ENCODE measurements at places on chromosomes 11 and 22.

- DNase-seq = no peak
Observed at GRCh38 chr11:64960719-64961118, 11.2 kb downstream of the MAJIN start.

GRCh38 chr11:13440100-13440855 lies 22.7 kb downstream of the BTBD10 start:
- no peak for DNase-seq

DNA sequence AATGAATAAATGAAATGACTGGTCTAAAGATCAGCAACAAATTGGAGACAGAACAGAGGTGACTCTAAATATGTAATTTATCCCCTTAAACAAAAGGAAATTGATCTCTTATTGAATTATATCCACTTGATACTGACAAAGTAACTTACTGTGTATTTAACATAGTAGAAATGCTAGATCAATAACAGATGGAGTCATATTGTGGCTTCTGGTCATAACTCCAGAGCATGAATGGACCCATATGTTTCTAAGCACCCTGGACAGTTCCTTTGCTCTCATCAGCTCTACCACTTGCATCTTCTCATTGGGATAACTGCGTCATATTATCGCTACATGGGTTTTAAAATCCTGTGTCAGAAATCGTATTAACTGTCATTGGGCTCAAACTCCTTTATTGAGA lies 222.3 kb downstream of the ETS1 start:
- no peak for DNase-seq

DNA sequence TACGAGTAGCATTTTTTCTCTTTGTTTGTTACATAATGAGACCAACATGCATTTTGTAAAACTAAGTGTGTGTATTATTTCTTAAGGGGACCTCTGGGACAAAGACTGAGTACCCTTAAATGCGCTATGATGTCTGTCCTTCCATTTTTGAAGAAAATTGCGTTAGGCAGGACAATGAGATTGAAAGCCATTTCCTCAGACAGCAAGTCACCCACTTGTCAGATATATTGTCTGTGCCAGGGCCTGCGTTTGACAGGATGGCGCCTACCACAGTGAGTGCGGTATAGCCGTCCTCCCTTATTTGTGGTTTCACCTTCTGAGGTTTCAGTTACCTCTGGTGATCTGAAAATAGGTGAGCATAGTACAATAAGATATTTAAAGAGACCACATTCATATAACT lies 2.2 kb downstream of the AP2A2 start:
- no peak for DNase-seq

GRCh38 chr11:83475760-83476159 lies 189.6 kb upstream of the CCDC90B start:
- DNase-seq = no peak

- DNase-seq = no peak
Observed at GRCh38 chr11:95398437-95399112, 167.6 kb upstream of the SESN3 start.

DNA sequence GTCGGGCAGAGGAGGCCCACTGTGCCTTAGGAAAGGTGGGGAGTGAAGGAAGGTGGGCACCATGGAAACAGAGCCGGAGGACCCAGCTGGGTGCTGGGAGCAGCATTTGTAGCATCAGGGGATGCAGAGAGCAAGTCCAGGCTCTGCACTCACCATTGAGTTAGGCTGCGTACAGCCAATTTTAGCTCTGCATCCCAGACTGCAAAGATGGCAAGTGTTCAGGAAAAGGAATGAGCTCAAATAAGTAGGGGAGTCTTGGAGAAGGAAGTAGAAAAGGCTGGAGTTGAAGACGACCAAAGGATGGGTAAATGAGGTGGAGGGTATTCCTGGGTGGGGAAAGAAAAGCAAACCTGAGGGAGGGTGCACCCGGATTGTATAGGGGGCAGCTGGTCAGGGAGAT lies 31.6 kb upstream of the ETS1 start:
- DNase-seq = no peak

GRCh38 chr11:20488352-20488751 lies 100.8 kb downstream of the PRMT3 start:
- DNase-seq = no peak

- DNase-seq = peak; percentile 85
Observed at GRCh38 chr22:50526834-50527801, 1.7 kb upstream of the SCO2 start.

DNA sequence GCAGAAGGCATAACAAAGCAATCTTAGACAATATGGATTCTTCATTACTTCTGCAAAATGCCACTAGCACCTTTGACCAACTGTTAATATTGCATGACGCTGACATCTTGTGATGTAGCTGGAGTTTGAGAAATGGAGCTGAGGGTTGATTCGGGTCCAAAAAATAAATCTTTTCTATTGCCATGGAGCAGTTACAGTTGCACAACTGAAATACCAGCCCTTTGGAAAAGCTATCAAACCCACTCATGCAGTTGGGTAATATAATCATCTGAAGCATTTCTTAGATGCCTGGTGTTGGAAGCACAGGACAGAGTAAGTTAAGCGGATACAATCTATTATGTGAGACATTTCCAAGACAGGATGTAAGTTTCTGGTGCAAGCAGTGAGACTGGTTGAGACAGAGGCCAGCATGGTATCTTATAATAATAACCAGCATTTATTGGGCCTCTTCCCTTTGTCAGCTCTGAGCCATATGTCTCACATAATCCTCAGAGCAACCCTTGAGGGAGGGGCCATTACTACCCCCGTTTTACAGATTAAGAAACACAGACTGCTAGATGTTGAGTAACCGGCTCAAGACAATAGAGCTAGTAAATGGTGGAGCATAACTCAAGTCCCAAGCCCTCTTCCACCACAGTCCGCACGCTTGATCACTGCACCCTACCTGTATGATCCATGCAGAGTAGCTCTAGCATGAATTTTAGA lies 74.9 kb upstream of the CAPRIN1 start:
- no peak for DNase-seq

DNA sequence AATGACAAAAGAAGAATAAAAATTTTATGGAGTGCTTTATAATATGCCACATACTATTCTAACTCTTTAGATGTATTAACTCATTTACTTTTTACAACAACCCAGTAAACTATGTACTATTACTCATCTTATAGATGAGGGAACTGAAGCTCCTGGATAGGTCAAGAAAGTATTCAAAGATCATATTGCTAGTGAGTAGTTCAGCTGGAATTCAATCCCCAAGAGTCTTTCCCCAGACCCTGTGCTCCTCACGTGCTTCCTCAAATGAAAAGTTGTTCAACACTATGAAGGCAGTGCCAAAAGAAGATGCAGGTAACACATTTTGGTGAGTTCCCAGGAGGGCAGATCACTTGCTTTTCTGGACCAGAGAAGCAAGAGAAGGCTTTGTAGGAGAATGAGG lies 46.8 kb downstream of the BTG4 start:
- no peak for DNase-seq

DNA sequence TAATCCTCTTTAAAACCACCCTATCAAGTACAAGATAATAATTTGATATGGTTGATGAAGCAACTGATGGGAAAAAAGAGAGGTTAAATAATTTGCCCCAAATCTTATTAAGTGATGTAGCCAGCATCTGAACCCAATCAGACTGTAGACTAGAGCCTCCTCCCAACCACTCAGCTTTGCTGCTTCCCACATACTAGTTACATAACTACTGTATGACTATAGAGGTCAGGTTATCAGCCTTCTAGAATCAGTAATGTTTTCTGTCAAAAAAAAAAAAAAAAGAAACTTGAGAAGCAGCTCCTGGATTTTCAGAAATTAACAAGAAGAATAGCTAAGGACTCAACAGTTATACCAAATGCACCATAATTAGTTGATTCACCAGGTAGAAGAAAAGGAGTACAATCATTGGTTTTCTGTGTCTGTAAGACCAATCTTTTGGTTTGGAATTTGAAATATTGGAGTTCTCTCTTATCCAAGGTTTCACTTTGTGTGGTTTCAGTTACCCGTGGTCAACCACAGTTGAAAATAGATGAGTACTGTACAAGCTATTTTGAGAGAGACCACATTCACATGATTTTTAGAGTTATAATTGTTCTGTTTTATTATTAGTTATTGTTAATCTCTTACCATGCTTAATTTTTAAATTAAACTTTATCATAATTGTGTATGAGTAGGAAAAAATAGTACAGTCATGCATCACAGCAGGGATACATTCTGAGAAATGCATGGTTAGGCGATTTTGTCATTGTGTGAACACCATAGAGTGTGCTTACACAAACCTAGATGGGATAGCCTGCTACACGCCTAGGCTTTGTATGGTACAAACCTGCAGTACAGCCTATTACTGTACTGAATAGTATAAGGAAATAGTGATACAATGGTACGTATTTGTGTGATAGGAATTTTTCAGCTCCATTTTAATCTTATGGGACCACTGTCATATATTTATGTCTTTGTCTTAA lies 72.2 kb downstream of the PDHX start:
- no peak for DNase-seq

- no peak for DNase-seq
Observed at GRCh38 chr11:36098087-36098486, 154.2 kb downstream of the LDLRAD3 start.

- DNase-seq = no peak
Observed at GRCh38 chr22:45783690-45784089, 112.1 kb downstream of the ATXN10 start.

GRCh38 chr11:69301455-69302401 lies 7.8 kb downstream of the MYEOV start:
- DNase-seq = peak; percentile 80

DNA sequence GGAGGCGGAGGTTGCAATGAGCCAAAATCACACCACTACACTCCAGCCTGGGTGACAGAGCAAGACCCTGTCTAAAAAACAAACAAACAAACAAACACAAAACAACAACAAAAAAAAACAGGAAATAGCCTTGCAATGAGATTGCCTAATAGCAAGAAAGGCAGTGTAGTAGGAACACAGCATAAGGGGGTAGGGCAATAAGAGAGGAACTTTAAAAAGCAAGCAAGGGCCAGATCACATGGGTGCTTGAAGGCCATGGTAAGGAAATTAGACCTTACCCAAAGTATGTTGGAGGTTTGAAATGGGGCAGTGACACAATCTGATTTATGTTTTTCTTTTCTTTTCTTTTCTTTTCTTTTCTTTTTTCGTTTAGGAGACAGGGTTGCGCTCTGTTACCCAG lies 34.7 kb upstream of the NRIP3 start:
- no peak for DNase-seq

GRCh38 chr11:117604336-117604995 lies 192.6 kb downstream of the DSCAML1 start:
- DNase-seq = no peak

DNA sequence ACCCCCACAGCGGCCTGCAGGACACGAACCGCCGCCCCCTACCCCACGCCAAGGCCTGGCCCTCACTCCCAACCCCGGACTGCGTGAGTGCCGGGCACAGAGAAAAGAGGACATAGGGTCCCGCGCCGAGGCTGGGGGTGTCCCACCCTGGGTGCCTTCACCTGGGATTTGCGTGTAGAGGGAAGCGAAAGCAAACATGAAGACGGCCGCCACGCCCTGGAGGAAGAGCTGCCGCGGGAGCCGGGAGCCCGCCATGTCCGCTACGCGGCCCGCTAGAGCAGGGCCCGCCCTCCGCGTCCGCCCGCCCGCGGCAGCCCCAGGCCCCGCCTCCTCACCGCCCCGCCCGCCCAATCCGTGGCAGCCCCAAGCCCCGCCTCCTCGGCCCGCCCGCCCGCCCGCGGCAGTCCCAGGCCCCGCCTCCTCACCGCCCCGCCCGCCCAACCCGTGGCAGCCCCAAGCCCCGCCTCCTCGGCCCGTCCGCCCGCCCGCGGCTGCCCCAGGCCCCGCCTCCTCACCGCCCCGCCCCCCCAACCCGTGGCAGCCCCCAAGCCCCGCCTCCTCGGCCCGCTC lies at the start of gene LMF2:
Gene LMF2, minus strand, starts transcription at position 282 of the 570 bp plus-strand sequence. Its CDS starts 27 bp downstream, at position 255.
- peak; percentile 94 for DNase-seq

GRCh38 chr22:31139866-31140716 lies at the start of gene PLA2G3:
Gene PLA2G3 (minus strand): TSS chr22:31140508. CDS start chr22:31140354, 154 bp downstream.
- peak; percentile 91 for DNase-seq

DNA sequence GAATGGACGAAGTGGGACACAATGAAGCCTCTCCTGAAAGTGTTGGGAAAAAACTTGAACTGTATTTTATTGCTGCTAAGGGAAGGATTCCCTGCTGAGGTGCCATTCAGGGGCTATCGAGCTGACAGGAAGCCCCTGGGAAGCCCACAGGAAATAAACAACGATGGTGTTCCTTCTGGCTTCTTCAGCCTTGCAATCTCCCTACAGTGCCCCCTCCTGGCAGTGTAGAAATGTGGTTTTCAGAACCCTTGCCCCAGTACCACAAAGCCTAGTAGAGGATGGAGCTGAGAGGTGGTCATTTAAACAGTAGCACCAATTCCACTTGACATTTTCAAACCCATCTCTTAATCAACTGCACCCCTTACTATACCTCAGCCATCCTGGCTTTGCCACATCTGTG lies 676.7 kb upstream of the ARHGAP42 start:
- DNase-seq = no peak

- no peak for DNase-seq
Observed at GRCh38 chr11:17371614-17372013, 16.8 kb downstream of the KCNJ11 start.

DNA sequence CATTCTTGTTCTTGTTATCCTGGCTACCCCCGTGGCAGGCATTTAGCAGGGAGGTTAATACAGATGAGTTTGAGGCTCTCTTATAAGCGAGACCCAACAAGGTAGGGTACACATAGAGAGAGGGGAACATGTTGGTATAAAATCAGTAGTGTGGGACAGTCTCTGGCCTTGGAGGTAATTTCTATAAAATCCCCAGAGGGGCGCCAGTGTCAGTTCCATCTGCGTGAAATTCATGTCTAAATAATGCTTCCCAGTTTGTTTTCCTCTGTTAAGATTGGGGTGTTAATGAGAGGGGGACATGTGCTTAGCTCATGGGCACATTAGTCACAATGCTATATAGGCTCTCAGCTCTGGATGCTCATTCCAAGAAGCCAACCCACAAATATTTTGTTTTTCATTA lies 150.7 kb downstream of the MYO18B start:
- no peak for DNase-seq

DNA sequence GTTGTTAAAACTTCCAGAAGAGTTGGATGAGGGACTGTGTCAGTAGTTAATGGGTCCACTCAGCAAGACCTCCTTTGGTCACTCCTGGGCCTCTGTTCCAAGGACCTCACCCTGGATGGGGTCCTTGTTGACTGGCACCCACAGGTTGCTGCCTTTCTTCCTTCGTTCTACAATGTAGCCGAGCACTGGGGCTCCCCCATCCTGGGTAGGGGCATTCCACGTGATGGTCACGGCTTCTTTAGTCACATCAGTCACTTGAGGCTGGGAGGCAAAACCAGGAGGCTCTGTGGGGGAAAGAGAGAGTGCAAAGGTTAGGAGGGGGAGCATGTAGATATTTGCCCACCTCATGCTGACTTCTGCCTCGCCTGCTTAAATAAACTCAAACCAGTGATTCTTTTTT lies 12.0 kb downstream of the TMEM86A start:
- DNase-seq = no peak

- DNase-seq = no peak
Observed at GRCh38 chr11:94595076-94595475, 27.9 kb downstream of the PIWIL4 start.

- no peak for DNase-seq
Observed at GRCh38 chr11:130514851-130515250, 66.4 kb downstream of the ADAMTS15 start.

GRCh38 chr11:57635246-57635645 lies 14.5 kb downstream of the YPEL4 start:
- no peak for DNase-seq

Measured in lower lobe of right lung (tissue), 2 donors.